ENCODE measurements at places on chromosomes 1 and 21.

DNA sequence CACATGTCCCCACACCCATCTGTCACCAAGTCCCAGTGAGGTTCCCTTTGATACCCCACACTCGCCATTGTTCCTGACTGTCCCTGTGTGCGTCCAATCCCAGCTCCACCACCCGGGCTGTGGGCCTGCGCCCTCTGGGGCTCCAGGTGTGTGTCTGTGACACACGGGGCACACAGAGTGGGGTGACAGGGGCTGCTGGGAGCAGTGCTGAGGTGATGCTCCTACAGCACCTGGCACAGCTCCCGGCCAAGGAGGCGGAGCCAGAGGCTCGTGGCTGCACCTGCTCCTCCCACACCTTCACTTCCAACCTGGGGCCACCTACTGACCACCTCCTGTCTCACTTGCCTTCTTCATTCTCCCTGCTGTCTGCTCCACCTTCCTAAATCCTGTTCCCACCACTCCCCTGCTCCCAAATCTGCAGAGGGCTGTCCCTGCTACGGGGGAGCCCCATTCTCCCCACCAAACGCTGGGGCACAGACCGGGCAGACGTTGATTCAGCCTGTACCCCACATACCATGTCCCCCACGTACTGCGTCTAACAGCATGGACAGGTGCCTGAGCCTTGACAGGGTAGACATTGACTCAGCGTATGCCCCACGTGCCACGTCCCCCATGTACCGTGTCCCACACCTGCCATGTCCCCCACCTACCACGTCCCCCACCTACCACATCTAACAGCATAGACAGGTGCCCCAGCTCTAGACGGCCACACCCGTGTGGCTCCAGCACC, 16.4 kb downstream of the WDR4 start:
- no peak for DNase-seq

GRCh38 chr21:35420656-35421055, 371.6 kb upstream of the RUNX1 start:
- DNase-seq: no peak

DNA sequence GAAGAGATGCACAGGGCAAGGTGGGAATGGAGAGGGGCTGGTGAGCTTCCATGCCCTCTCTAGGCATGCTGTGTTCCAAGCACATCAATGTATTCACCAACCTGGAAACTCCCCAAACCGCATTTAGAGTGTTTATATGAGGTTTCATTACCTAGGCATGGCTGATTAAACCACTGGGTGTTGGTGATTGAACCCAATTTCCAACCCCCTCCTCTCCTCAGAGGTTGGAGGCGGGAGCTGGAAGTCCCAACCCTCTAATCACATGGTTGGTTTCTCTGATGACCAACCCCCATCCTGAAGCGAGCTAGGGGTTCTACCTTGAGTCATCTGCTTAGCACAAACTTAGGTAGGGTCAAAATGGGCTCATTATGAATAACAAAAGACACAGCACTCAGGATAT, 3.0 kb upstream of the PPIE start:
- no peak for DNase-seq

GRCh38 chr1:227893949-227894721, 53.6 kb downstream of the WNT9A start:
- peak; percentile 1 for DNase-seq

GRCh38 chr1:60388092-60388987, 314.8 kb upstream of the C1orf87 start:
- DNase-seq: no peak

DNA sequence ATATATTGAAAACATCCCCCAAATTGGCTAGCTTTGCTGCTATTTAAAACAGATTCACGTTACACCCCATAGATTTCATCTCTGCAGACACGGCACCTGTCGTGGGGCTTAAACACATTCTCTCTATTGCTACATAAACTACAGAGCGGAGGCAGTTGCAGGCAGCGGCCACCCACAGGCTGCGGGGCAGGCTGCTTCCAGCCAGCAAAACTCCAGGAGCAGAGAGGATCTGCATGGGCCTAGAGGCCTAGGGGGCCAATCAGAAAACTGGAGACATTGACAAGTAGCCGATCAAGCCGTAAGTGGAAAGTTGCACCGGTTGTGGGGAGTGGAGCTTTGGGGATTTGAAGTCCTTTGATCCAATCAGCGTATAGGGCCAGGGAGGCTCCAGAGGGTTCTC, 129.0 kb upstream of the KLHDC7A start:
- DNase-seq: no peak

DNA sequence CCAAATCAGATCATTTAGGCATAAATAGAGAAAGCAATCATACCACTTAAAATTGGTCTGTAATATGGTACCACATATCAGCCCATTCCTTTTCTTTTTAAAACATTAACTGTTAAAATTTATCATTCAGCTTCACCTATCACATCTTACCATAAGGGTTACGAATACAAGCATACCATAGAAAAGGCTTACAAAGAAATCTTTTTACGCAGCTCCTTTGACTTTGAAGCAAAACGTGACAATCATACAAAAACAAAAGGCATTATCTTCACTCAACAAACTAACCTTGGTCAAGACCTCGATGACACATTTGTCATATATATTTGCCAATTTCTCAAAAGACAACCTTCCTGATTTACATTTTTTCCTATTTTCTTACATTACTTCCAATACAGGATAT, 169.0 kb downstream of the SMYD3 start:
- no peak for DNase-seq

DNA sequence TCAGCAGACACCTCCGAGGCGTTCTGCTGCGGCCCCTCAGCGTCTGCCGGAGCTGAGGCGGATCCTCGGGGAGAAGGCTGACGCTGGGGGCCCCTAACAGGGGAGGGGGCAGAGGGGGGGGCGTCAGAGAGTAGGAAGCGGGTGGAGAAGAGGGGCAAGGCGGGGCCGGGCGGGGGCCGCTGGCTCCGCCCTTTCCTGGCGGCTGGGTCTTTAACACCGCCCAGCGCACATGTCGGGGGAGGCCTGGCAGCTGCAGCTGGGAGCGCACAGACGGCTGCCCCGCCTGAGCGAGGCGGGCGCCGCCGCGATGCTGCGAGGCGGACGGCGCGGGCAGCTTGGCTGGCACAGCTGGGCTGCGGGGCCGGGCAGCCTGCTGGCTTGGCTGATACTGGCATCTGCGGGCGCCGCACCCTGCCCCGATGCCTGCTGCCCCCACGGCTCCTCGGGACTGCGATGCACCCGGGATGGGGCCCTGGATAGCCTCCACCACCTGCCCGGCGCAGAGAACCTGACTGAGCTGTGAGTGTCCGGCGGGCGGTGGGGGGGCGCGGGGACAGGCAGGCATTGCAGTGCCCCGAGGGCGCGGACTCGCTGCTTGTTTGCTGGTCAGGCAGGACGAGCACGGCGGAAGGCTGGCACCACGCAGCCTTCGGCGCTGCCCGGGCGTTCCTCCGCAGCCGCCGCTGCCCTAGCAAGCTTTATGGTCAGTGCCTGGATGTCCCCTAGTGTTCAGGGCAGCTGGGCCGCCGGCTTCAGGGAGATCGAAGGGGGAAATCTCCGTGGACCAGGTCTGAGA, at the start of gene NTRK1:
NTRK1 (plus strand) TSS at position 238 of the 796 bp plus-strand sequence; CDS start at position 308, 70 bp downstream.
- no peak for DNase-seq

DNA sequence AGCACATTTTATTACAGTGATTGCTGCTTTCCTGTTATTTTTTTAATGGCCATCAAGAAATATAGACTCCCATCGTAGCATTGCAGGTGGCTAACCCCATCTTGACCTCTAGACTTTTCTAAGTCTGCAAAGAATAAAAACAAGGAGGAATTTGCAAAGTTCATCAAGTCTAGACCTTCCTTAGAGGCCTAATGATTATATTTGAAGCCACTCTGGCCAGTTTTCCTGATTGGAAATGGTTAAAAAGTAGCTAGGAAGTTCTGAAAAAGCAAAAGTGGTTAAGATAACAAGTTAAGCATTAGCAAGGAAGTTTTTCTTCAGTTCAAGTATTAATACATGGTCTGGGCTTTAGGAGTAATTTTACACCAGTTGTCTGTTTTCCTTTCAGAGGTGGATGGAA, 16.7 kb upstream of the KCNJ15 start:
- DNase-seq: no peak

DNA sequence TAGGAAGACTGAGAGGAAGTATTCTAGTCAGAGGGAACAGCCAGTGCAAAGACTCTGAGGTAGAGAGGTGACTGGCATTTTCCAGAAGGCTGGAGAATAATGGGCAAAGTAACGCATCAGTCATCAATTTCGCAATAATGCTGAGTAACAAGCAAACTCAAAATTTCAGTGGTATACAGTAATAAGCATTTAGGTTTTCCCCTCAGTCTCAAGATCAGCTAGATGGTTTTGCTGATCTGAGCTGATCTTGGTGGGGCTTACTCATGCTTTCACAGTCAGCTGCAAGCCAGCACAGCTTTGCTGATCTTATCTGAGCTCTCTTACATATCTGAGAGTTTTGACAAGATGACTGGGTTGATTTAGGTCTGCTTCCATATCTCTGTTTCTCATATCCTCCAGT, 108.7 kb downstream of the TSEN15 start:
- DNase-seq: no peak

DNA sequence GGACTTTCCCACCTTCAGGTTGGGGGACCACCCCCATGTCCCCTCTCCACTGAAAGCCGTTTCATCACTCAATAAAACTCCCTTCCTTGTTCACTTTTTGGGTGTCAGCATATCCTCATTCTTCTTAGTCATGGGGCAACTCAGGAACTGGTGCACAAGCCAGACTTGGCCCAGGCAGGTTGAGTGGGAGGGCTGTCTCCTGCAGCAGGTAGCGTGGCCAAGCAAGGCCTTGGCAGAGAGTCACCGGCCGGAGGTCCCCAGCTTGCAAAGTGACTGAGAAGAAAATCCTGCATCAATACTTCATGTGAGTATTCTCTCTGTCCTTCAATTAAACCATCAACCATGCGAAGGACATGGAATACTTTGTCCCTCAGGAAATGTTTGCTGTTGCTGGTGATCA, 148.9 kb downstream of the RHOU start:
- DNase-seq: no peak

DNA sequence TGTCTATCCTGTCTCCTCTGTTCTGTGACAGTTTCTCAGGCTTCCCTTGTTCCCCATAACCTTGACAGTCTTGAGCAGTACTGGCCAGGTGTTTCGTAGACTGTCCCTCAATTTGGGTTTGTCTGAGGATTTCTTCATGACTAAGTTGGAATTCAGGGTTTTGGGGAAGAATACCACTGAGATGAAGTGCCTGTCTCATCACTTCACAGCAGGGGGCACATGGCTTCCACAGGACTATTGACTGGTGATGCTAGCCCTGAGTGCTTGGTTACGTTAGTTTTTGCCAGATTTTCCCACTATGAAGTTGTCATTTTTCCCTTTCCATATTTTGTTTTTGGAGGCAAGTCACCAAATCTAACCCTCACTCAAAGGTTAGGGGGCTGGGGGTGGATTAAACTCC, 45.7 kb downstream of the CDCP2 start:
- DNase-seq: no peak

GRCh38 chr1:36143424-36143823, 5.9 kb downstream of the TRAPPC3 start:
- DNase-seq: no peak

- DNase-seq: no peak
Measured at GRCh38 chr1:213675043-213675442, 312.7 kb upstream of the PROX1 start.

- no peak for DNase-seq
Measured at GRCh38 chr1:40897513-40897912, 35.4 kb upstream of the CITED4 start.

DNA sequence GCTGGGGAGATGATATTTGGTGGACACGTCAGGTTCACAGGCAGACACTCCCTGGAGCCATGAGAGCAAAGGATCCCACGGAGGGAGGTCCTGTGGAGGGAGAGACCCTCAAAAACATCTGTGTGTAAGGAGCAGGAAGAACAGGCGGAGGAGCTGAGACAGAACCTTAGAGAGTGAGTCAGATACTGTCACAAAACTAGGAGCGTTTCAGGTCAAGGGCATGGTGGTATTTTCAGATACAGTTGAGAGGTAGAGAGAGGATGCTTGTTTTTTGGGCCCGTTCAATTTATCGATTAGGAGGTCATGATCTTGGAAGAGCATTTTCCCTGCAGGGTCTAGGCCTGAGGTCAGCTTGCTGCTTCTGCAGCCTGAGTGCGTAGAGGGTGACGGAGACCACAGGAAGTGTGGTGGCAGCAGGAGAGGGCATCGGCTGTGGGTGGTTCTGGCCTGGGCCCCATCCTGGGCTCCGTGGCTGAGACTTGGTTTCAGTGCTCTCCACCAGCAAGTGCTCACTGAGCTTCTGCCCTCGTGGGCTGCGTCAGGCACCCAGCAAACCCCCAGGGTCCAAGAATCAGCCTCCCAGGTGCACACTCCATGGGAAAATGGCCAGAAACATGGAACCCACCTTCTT, 39.9 kb downstream of the SPSB1 start:
- no peak for DNase-seq

GRCh38 chr1:91697861-91698260, 188.1 kb downstream of the TGFBR3 start:
- DNase-seq: no peak

GRCh38 chr1:234545517-234546386, 64.2 kb downstream of the IRF2BP2 start:
- DNase-seq: no peak

GRCh38 chr1:229693129-229693900, 67.3 kb downstream of the URB2 start:
- no peak for DNase-seq

- no peak for DNase-seq
Measured at GRCh38 chr21:15437883-15438282, 291.9 kb upstream of the USP25 start.
